C1 segment of cervical spinal cord (tissue), 14 donors: ENCODE measurements at places on chromosomes 6 and 20.

DNA sequence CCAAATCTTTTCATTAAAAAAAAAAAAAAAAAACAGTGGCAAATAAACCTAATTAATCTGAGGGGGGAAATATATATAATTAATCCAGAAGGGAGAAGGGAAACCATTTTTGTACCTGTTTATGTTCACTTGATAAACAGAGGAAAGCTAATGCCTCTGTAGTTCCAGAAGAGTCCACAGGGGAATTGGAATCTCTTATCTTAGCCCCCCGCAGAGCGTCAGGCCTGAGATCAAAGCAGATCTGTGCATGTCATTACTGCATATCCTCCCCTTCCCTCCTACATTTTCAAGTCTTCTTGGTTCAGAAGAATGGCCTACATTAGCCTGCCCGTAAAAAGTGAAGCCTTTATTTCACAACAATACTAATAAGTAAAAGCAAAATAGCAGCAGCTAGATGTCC lies 157.2 kb downstream of the PTPRT start:
- no peak for DNase-seq

DNA sequence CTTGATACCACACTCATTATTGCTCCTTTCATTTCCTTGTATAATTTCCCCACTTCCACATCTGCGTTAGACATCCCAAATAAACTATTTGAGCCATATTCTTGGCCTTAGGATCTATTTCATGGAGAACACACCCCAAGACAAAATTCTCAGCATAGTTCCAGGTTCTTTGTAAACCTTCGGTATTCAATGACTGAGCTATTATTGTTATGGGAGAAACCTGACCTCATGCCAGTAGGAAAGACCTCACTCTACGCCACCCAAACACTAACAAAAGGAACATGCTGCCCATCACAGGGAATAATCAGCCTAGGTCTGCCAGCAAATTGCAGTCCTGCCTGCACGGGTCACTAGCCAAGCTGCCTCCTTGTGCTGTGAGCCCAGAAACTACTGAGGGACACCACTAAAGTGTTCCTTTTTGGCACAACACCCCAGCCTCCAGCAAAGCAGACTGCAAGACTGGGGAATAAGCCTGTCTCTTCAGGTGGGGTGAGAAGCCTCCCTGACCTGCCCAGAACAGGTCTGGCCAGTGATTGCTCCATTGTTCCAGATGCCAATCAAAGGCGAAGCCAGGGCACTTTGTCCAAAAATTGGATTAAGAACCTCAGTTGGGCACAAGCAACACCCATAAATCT lies 371.8 kb downstream of the MAFB start:
- no peak for DNase-seq

DNA sequence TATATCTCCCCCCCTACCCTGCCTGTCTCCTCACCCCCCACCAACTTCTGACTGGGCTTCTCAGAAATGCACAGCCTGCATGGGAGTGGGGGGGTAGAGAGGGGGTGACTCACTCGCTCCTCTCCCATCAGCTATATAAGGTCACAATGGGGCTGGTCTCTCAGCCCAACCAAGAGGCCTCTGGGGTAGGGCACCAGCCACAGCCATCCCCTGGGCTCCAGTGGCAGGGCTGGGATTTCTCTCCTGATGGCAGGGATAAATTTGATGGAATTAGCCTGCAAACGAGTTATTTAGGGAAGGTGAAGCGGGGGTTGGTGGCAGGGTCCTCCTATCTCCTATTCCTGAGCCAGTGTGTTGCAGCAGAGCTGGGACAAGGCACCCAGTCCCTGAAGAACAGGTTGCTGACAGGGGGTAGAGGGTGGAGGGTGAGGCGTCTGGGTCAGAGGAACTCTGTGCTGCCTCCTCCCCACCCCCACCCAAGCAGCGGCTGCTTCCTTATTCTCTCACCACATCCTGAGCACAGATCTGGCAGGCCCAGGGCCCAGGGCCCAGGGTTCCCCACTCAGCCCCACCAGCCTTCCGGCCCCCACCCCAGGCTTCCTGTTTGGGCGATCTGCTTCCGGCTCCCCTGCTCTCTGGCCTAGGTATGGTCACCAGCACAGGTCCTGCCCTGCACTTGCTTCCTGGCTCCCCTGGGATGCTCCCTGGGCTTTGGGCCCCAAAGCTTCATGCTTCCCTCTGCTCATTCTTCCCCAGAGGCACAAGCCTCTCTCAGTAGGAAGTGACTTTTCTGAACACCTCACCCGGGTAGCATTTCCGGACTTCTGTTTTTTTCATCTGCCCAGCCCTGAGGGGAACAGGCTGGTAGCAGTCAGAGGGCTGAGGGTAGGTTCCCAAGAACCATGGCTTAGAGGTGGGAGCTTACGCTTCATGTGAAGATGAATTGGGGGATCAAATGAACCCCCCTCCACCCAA lies 4.0 kb downstream of the PPP1R18 start:
- DNase-seq, result no peak

- DNase-seq, result peak; percentile 77
Observed at GRCh38 chr6:30626484-30627366, at the start of gene ATAT1. Gene ATAT1 (plus strand): TSS chr6:30626874.

- DNase-seq, result no peak
Observed at GRCh38 chr6:157047328-157047727, 270.1 kb downstream of the ARID1B start.

GRCh38 chr6:138432063-138432356 lies 28.0 kb downstream of the HEBP2 start:
- no peak for DNase-seq

- no peak for DNase-seq
Observed at GRCh38 chr20:39358052-39358451, 395.9 kb downstream of the DHX35 start.

DNA sequence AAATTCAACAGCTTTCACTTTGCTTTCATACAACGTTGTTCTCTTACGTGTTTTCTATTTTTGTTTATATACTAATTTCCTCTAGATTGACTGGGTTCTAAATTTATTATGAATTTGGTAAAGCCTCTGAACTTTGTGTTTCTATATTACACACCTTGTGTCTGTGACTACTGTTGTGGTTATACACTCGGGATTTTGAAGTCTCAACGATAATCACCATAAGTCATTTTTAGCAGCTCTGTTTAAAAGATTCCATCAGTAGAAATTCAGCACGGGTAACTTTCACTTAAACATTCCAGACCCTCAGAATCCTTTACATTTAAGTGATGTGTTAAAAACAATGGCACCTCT lies 31.8 kb upstream of the HBS1L start:
- DNase-seq, result no peak

GRCh38 chr6:154230393-154230792 lies 126.2 kb downstream of the IPCEF1 start:
- DNase-seq, result no peak

GRCh38 chr6:74731204-74731603 lies 474.6 kb downstream of the COL12A1 start:
- no peak for DNase-seq

- DNase-seq, result no peak
Observed at GRCh38 chr6:114327074-114327473, 15.7 kb downstream of the HS3ST5 start.

GRCh38 chr6:158539881-158540280 lies 20.0 kb upstream of the TMEM181 start:
- no peak for DNase-seq

GRCh38 chr6:26152226-26153101 lies 65.2 kb downstream of the HFE start:
- no peak for DNase-seq

DNA sequence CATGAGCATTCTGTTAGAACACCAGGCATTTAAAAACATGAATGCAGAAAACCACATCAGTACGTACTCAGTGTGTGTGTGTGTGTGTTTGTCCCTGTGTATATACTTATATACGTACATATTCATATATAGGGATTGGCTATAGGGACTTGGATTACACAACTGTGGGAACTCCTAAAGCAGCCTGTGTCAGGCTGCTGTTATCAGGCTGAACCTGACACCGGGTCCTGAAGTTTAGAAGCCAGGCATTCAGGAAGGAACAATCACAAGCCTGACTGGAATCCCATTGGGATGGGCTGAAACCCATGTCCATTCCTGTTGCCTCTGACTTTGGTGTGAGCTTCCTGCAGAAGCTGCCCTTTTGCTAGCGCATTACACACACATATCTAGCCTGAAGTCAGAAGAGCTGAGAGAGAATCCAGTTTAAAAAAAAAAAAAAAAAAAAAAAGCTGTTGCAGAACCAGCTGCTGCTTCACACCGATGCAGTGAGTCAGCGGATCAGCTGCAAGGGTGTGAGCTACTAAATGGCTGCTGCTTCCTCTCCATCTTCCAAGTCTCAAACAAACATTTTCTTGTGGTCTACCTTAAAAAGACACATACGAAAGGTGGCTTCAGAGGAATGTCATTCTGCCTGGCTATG lies 348.1 kb downstream of the THBS2 start:
- no peak for DNase-seq

DNA sequence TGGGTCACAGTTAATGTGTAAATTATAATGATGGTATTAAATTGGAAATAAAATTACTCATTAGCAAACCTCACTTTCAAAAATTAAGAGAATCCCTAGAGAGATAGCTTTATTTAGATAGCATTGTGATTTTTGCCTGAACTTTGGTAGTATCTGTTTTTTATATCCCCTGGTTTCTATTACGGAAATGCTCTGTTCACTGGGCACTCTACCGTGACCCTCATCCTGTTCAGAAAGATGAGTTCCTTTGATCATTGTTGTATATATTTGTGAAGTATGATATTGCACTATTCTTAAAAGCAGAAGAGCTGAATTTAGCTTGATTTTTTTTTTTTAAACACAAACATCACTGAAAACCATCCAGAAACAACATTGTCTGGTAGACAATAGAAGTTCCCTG lies 1143.8 kb upstream of the MAP3K7 start:
- DNase-seq, result no peak

DNA sequence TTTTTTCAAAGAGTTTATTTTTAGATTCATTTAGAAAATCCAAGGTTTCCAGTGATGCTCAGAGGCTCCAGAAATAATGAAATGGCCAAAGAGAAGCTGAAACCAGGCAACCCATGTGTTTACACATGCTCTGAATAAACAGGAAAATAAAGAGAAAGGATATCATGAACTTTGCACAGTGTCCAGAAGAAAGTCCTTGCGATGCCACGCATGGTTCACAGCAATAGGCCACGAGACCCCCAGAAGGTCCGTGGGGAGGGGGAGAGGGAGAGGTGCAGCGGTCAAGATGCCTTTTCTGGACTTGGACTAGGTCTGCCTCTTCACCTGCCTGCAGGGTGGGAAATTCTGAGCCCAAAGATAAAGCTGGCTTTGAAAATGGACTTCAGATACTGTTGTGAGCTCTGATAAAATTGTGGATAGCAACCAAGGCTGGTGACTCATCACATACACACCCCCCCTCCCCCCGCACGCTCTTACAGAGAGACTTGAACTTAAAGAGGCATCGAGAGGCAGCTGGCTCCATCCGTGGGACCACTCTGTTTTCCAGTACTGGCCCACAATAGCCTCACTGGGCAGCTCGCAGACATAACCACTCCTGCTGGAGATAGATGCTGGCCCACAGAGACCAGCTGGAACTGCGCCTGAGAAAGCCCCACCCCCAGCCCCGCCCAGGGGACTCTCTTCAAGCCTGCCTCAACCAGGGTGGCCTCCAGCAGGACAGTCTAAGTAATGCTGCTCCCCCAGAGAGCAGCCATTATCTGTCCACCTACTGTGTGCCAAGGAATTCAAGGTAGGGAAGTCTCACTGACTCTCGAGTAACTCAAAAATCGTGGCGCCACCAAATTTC lies 21.2 kb upstream of the NFATC2 start:
- DNase-seq, result no peak

DNA sequence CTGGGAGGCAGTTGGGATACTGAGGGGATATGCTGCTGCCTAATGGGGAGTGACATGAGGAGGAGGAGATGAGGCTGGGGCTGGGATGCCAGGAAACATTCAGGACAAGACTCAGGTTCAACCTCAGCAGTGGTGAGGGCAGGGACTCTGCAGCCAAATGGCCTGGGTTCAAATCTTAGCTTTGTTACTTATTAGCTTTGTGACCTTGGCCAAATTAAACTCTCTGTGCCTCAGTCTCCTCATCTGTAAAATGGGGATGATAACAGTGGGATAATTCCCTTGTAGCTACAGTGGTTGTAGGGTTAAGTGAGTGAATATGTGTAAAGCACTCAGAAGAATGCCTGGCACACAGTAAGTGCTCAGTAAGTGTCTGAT lies 1.9 kb downstream of the PI16 start:
- no peak for DNase-seq

GRCh38 chr6:3259491-3259958 lies 778 bp downstream of the PSMG4 start:
- DNase-seq, result no peak

GRCh38 chr20:22429175-22430153 lies 154.9 kb downstream of the FOXA2 start:
- no peak for DNase-seq

DNA sequence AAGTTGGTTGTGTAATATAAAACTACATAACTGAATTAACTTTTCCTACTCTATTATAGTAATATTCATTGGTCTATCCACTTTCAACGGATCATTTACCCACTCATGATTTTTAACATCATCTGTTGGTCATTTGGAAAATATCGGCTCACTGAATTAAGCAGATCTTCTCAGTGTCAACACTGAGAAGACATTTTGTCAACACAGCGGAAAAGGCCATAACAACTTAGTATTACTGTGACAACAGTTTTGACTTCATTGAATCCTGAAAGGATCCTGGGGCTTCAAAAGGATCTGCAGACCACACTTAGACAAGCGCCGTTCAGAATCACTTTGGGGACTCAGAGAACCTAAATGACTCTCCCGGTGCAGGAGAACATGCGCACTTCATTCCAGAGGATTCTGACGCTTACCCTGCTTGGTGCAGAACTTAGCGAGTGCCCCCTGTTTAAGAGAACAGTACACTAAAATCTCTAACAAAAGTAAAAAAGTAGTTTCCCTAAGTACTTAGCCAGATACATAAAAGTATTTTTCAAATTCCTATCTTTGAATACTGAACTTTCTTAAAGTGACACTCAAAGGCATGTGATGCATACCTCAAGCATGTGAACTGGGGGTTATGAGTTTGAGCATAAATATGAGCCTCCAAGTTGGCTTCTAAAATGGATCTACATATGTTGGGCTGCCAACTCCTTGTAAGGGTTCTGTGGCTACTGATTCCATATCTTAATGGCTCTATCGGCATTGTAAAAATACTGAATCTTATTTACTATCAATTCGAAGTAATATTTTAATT lies 4.0 kb downstream of the ZBTB2 start:
- DNase-seq, result no peak

GRCh38 chr20:58883241-58883691 lies 30.8 kb downstream of the GNAS start:
- DNase-seq, result peak; percentile 38

- no peak for DNase-seq
Observed at GRCh38 chr6:110841266-110841665, 26.0 kb upstream of the CDK19 start.
